ENCODE measurements at places on chromosomes 1 and 21.

DNA sequence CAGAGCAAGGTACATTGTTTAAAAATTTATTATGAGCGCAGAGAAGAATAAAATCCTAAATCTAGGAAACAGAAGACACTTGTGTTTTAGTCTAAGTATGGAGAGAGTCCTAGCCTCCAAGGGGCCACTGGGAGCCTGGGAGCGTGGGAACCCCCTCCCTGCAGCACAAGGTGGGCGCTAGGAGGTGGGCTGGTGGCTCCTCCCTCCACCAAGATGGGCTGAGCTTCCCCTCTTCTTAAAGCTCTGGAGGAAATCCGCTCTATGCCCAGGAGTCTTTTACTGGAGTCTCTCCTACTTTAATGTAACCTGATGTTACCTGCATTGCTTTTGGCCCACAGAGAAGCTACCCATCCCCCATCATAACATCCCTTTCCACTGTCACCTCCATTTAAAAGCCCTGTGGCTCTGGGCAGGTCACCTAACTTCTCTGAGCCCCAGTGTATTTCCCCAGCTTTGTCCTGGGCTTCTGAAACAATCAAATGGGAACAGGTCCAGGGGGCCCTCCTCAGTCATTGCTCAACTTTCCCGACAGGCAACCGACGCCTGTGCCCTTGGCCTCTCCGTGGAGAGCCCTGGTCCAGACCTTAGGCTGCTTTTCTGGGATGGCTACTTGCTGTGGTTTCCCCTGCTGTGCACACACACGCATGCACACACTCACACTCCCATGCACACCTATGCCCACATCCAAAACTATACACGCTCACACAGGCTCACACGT lies 181.5 kb downstream of the NPHP4 start:
- no peak for DNase-seq

- DNase-seq: no peak
Measured at GRCh38 chr1:65729259-65729658, 63.4 kb upstream of the PDE4B start.

GRCh38 chr1:153253693-153254092 lies 5.8 kb upstream of the LORICRIN start:
- no peak for DNase-seq

DNA sequence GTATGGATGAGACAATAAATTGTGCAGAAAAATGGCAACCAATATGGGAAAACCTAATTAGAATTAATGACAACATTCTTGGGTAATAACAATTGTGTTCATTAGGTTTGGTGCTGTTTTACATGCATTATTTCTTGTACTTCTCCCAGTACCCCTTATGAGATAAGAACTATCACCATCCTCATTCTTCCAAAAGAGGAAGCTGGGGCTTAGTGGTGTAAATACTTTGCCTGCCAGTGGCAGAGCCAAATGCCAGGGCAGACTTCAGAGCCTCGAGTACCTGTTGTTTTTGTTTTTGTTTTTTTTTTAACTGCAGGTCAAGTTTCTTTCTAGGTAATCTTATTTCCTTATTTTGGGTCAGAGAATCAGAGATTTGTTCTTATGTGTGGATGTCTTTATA lies 206.4 kb downstream of the RHOU start:
- DNase-seq: no peak

GRCh38 chr1:153293851-153294250 lies 18.9 kb downstream of the PGLYRP3 start:
- DNase-seq: no peak

DNA sequence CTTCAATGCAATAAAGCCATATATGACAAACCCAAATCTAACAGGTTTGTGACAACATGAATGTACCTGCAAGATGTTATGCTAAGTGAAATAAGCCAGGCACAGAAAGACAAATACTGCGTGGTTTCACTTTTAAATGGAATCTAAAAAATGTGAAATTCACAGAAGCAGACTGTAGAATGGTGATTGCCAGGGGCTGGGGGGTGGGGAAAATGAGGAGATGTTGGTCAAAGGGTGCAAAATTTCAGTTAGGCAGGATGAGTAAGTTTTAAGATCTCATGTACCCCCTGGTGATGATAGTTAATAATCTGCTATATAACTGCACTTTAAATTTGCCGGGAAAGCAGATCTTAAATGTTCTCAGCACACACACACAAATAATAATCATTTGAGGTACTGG lies 160.5 kb downstream of the PTBP2 start:
- DNase-seq: no peak

GRCh38 chr1:109158433-109158832 lies 44.5 kb downstream of the ELAPOR1 start:
- DNase-seq: no peak

- no peak for DNase-seq
Measured at GRCh38 chr1:159908031-159908940, 8.3 kb upstream of the CFAP45 start.
